Inflammatory macrophage treated with lipopolysaccharide for 4 hours (primary cell): ENCODE measurements at places on chromosomes 3 and 15.

DNA sequence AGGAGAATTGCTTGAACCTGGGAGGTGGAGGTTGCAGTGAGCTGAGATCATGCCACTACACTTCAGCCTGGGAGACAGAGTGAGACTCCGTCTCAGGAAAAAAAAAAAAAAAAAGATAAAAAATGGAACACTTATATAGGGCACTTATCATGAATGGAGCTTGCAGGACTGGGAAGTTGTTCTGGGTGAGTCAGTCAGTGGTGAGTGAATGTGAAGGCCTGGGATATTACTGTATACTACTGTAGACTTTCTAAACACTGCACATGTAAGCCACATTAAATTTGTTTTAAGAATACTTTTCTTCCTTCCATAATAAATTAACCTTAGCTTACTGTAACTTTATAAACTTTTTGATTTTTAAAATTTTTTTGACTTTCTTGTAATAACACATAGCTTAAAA is 59.8 kb downstream of the SFMBT1 start:
- no peak for DNase-seq

DNA sequence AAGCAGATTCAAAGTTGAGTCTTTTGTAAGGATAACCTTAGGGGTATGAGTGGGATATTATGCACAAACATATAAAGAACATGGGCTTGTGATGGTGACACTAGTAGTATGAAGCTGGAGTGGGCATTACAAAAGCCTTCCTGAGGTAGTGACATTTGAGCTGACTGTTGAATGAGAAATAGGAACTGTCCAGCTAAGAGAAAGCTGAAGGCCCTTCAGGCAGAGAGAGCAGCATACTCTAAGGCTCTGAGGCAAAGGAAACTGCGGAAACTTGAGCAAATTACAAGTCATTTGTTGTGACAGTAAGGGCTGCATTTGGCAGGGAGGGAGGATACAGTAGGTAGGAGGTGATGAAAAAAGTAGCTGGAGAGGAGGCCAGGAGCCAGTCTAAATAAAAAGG is 190.7 kb upstream of the CD96 start:
- DNase-seq = no peak

GRCh38 chr15:82051664-82052063 is 5.8 kb upstream of the MEX3B start:
- no peak for DNase-seq

- DNase-seq = no peak
These were observed 70.2 kb downstream of the MYRIP start for GRCh38 chr3:39879581-39879980.

GRCh38 chr3:26827169-26827568 is 204.6 kb downstream of the LRRC3B start:
- DNase-seq = no peak

DNA sequence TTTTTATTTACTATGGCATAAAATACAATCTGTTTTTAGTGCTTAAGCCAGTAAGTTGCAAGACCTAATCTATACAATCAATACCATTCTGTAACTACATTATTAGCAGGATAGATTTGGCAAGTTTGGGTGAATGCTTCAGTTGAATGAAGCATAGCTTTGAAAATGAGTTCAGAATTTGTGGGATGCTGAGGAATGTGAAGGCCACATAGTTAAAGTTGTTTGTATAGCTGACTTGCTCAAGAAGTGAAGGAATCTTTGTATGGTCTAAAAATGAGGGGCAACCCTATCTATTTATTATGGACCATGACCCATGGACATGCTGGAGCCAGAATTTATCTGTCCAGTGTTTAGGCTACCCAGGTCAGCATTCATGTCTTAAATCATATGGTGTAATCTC is 58.5 kb downstream of the CRYBG3 start:
- DNase-seq = no peak

- no peak for DNase-seq
These were observed 23.9 kb upstream of the PLSCR4 start for GRCh38 chr3:146274833-146275232.

DNA sequence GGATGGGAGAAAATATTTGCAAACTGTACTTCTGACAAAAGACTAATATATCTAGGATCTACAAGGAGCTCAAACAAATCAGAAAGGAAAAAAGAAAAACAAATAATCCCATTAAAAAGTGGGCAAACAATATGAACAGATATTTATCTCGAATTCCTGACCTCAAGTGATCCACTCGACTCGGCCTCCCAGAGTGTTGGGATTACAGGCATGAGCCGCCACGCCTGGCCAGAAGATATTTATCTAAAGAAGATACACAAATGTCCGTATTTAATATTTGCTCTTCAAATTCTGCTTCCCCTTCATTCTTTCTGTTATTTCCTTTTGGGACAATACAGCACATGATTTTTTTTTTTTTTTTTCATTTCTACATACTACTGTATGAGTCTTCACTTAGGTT is 151.7 kb upstream of the GRM7 start:
- no peak for DNase-seq

DNA sequence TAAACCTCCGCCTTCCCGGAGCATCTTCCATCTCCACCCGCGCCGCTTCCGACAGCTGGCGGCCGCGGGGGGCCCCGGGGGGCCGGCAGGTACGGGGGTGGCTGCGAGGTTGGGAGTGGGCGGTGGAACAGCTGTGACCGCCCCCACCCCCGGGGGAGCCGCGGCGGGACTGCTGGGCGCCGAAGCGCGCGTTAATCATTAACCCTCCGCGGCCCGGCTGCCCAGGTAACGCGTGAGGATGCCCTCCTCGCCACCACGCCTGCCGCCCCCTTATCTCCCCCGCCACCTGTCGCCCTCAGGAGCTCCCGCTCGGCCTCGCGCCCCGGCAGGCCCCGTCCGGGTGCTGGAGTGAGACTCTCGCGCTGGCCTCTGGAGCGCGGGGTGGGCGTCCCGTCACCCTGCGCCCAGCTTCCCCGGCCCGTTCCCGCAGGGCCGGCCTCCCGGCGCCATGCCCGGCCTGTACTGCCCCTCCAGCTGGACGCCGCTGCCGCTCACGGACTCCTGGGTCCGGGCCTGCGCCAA is 757 bp downstream of the VWA5B2 start:
- DNase-seq = no peak

GRCh38 chr3:89685731-89686130 is 578.3 kb downstream of the EPHA3 start:
- no peak for DNase-seq

GRCh38 chr3:68007621-68008226 is 353.3 kb upstream of the SUCLG2 start:
- no peak for DNase-seq

DNA sequence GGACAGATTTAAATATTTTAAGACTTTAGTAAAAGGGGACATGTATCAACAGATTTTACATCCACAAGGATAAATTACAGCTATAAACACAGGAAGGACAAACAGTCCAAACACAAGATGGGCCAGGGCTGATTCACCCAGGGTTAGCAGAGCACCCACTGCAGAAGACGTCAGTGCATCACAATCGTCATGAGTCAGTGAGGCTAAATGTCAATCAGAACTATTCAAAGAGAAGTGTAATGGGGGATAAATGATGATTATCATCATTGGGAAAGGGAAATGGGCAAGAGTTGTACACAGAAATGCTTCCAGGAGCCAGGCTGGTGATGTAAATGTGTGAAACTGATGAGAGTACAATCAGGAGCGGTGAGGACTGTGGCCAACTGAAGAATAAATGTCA is 226.8 kb downstream of the PLCL2 start:
- DNase-seq = no peak

DNA sequence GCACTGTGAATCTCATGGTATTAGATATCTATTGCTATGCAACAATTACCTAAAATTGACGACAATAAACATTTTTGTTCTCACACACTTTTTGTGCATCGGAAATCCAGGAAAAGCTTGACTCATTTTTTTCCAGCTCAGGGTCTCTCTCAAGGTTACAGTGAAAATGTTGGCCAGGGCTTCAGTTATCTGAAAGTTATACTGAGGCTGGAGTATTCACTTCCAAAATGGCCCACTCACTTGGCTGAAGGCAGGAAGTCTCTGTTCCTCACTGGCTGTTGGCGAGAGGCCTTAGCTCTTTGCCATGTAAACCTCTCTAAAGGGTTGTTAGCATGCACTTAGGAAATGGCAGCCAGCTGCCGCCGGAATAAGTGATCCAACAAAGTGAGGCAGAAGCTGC is 41.4 kb downstream of the OSTN start:
- no peak for DNase-seq
